ENCODE measurements at places on chromosomes 2 and 18.

GRCh38 chr18:22302144-22302543 is 115.6 kb downstream of the CTAGE1 start:
- no peak for DNase-seq

GRCh38 chr2:48715042-48715899 is 40.3 kb downstream of the LHCGR start:
- DNase-seq: no peak

- no peak for DNase-seq
These were observed 51.3 kb downstream of the C2orf76 start for GRCh38 chr2:119315241-119315925.

- no peak for DNase-seq
These were observed 2.3 kb upstream of the ALPP start for GRCh38 chr2:232376260-232376659.

GRCh38 chr2:148593421-148593820 is 51.1 kb upstream of the EPC2 start:
- DNase-seq: no peak

DNA sequence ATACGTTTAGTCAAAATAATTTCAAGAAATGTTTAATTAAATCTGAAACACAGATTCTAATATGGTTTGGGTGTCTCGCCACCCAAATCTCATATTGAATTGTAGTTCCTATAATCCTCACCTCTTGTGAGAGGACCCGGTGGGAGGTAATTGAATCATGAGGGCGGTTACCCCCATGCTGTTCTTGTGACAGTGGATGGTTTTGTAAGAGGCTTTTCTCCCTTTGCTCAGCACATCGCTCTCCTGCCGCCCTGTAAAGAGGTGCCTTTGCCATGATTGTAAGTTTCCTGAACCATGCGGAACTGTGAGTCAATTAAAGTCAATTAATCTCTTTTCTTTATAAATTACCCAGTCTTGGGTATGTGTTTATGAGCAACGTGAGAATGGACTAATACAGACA is 1045.1 kb upstream of the POU3F3 start:
- no peak for DNase-seq

GRCh38 chr2:42567364-42567763 is 1.1 kb upstream of the MTA3 start:
- no peak for DNase-seq

- DNase-seq: no peak
These were observed 251.6 kb upstream of the NCKAP5 start for GRCh38 chr2:133819906-133820305.

GRCh38 chr2:118339386-118339785 is 251.1 kb downstream of the INSIG2 start:
- DNase-seq: no peak

GRCh38 chr18:74512321-74513053 is 16.3 kb downstream of the CNDP2 start:
- no peak for DNase-seq

- DNase-seq: no peak
These were observed 45.7 kb downstream of the RALB start for GRCh38 chr2:120298173-120298835.

DNA sequence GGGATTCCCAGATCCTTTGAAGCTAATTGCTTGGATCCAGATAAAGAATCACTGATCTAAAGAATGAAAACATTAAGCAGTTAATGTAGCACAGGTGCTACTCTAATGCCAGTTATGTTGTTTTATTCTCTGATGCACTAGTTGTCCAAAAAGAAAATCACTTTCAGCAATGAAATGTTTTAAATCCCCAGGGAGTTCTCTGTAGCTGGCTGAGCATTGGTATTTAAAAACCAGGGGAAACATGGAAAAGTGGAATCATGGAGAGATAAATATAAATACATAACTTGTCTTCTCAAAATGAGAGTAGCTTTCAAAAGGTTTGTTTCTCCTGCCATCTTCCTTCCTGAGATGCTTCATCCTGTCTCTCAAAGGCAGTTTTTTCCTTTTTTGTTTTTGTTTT is 37.7 kb downstream of the CD302 start:
- DNase-seq: no peak

- DNase-seq: no peak
These were observed 72.5 kb downstream of the ARL6IP6 start for GRCh38 chr2:152790883-152791282.

- no peak for DNase-seq
These were observed 218.7 kb downstream of the C1D start for GRCh38 chr2:67844024-67844540.

DNA sequence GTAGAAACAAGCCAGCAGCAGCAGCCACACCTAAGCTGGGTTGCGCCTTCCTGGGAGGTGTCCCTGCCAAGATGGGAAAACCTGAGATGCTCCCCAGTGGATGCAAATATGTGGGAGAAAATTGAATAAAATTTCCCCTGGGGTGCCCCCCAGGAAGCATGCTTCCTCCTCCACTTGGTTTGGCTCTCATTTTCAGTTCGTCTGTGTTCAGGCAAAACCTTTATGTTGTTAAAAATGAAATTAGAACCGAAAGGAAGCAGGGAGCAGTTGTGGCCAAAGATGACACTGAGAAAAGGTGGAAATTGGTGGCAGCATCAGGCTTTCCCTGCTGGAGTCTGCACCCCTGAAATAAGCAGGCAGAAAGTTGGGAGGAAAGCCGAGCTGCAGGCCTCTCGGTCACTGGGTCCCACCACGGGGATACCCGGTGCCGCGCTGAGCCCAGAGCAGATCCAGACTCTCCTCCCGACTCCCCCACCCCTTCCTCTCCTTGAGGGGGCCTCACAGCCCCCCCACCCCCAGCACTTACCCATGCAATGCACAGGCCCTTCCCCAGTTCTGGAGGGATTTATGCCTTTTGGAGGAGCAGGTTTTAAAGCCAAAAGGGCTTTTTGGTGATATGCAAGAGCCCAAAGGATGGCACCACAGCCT is 267.7 kb upstream of the SPRED2 start:
- DNase-seq: no peak

GRCh38 chr2:231326404-231326803 is 69.1 kb upstream of the B3GNT7 start:
- no peak for DNase-seq

DNA sequence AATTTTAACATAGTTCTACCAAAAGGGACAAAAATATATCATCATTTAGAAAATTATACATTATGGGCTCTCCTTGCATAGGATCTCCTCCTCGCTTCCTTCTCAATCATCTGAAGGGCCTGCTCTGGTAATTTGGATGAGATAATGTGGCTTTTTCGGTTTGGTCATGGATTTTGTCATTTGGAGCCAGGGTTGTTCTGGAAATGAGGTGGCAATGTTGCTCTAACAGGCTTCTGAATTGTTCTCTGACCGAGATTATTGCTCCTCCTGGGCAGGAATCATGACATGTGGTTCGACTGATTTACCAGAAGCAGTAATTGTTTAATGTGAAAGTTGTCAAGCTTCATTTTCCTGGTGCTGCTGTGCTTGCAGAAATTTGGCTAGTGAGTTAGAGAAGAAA is 194.7 kb upstream of the ERBB4 start:
- DNase-seq: no peak

DNA sequence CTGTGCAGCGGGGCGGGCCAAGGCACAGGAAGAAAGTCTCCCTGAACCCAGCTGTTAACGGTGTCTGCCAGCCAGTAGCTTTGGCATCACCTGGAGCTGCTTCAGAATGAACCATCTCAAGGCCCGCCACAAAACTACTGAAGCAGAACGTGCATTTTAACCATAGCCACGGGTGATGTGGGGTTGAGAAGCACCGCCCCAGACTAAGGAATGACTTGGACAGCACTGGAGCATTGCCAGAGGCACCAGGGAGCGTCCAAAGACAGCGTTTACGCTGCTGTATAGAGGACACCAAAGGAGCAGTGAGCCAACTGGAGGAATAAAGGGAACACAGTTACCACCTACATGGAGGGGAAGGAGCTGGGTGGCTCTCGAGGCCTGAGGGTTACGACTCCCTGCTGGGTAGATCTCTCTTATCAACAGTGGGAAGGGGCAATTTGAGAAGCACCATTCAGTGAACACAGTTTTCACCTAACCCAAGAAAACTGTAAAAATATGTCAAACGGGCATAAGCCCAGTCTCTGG is 28.4 kb upstream of the LONRF2 start:
- DNase-seq: no peak

DNA sequence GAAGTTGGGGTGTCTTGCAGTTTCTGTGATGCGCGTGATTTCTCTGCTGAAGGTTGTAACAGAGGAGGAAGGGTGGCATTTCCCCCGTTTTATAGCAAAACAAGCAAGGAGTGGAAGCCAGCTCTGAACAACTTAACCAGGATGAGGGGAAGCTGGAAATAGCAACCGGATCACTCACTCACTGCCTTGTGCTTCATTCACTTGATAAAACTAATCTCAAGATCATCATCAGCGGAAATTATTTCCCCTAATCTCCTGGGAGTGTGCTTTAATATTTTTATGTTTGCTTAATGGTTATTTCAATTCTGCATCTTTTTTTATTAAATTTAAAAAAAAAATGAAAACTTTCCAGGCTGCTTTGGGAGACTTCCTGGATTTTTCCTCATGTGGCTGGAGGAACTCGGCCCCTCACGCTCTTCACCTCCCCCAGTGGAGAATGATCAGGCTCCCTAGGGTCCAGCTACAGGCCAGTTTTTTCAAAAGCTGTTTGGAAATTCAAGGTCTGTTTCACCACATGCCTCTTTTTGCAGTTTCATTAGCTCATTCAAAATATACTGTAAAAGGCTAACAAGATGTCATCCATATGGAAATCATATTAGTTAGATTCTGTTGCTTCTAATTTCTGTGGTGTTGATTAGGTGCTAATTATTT is 31.7 kb downstream of the CABLES1 start:
- no peak for DNase-seq

DNA sequence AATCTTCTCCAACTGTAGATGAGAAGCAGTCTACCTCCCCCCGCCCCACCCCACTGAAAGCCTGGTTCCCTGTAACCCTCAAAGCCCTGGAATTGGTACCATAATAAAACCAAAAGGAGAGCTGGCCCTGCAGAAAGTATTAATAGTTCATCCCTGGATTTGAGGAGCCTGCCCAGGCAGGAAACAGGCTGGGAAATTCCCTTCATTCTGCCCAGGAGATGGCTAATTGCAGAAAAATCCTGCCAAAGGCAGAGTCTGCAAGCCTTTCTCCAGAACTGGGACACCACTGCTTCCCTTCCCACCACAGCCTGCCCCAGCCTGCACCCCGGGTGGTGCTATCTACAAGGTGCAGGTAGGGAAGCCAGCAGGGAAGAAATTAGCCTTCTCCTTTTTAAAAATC is 16.3 kb downstream of the GKN2 start:
- no peak for DNase-seq

GRCh38 chr2:238082151-238082550 is 18.0 kb upstream of the ESPNL start:
- DNase-seq: no peak

DNA sequence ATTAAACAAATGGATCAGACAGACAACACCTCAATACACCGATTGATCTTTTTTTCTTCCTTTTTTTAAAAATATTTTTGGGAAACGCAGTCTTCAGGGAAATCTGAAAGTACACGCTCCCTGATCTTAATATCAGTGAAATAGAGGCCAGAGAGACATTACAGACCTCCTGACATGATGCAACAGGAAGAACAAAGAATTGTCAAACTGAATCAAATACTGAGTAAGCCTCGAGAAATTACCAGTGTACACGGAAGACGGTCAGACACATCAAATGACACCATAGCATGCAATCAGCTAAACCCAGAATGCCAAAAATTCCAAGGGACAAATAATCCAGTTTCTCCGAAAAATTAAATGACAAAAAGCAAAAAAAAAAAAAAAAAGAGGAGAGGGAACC is 80.2 kb upstream of the NFU1 start:
- no peak for DNase-seq

DNA sequence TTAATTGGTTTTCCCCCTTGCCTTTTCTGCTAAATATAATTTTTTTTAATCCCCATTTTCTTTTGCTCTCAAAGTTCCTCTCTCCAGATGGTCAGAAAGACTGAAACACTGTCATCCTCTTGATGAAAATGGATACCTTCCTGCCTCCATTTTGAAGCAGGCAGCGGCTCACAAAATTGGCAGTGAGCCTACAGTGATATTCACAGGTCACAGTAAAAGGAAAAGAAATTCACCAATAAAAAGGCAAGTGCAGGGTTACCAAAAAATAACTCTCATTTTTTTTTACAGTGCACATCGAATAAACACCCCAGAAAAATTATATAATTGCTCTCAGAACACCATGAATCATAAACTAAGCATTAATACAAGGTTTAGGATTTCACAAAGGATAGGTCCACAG is 307.5 kb downstream of the TCF4 start:
- no peak for DNase-seq

- peak; percentile 57 for DNase-seq
These were observed 44.5 kb downstream of the PKDCC start for GRCh38 chr2:42092084-42092996.

DNA sequence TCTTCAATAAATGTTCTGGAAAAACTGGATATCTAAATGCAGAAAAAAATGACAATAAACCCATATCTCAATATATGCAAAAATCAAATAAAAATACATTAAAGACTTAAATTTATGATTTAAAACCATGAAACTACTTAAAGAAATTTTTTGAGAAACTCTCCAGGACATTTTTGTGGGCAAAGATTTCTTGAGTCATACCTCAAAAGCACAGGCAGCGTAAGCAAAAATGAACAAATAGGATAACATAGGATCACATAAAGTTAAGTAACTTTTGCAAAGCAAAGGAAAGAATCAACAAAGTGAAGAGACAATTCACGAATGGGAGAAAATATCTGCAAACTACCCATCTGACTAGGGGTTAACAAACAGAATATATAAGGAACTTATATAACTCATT is 1545.5 kb downstream of the SUCLG1 start:
- no peak for DNase-seq

GRCh38 chr18:77505499-77505898 is 255.9 kb downstream of the GALR1 start:
- no peak for DNase-seq

GRCh38 chr2:85163675-85164074 is 30.5 kb downstream of the TCF7L1 start:
- DNase-seq: no peak

- no peak for DNase-seq
These were observed 6.2 kb upstream of the TWIST2 start for GRCh38 chr2:238841542-238842164.

DNA sequence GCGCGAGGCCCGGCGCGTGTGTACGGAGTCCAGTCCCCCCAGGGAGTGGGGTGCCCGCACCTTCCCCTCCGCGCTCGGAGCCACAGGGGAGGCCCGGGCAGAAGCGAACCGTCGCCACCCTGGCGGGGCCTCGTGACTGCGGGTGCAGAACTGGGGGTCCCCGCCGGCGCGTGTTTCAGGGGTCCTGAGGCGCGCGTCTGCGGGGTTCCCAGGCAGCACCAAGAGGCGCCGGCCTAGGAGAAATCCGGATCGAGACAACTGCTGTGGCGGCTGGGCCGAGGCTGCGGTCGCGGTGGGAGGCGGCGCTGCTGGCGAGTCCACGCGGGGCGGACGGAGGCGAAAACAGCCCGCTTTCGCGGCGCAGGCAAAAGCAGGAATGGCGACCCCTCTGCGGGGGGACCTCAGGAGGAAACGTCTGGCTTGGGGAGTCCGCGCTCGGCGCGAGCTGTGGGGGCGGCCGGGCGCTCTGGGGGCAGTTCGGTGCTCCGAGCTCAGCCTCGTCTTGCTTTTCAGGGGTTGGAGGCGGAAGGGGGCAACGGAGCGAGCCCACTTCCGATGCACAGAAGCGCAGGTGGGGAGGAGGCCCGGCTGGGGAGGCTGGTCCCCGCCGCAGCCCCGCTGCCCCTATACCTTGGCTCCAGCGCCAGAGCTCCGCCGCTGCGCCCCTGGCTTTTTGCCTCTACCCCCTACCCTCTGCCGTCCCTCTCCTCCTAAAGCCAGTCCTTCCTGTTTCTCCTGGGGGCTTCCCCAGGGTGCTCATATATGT is 81.5 kb upstream of the LDLRAD4 start:
- no peak for DNase-seq

GRCh38 chr2:107132070-107132469 is 246.1 kb upstream of the ST6GAL2 start:
- no peak for DNase-seq
